MG63 (cell line): ENCODE measurements at places on chromosomes 3 and 15.

DNA sequence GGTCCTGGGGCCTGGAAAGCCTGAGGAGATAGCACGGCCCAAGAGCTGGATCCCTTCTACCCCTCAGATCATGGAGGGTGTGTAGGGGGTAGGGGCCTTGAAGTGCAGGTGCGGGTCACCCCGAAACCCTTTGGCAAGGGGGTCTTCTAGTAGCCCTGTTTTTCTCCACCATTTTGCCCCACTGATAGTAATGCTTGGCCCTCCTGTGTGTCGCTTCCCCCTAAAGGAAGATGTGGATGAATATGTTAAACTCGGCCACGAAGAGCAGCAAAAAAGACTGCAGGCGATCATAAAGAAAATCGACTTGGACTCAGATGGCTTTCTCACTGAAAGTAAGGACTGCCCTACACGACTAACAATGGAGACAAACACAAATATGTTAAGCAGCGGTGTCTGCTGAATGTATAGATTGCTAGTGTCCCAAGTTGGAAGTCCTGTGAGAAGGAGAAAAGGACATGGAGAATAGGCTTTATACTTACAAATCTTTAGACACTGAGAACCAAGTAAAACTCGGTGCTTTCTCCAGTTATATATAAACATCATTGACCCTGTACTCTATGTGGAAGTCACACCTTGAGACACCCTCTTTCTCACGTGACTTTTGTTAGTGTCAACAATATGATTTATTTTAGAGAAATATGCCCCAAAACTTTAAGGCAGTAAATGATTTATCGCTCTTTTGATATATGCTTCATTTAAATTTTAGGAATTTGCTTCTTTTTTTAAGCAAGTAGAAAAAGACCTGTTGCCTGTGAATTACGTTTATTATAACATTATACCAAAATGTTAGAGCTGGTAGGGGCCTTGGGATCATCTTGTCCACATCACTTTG lies 802 bp downstream of the RCN2 start:
- no peak for DNase-seq

- peak; percentile 48 for DNase-seq
Measured at GRCh38 chr3:123085932-123086627, 19.3 kb downstream of the PDIA5 start.

DNA sequence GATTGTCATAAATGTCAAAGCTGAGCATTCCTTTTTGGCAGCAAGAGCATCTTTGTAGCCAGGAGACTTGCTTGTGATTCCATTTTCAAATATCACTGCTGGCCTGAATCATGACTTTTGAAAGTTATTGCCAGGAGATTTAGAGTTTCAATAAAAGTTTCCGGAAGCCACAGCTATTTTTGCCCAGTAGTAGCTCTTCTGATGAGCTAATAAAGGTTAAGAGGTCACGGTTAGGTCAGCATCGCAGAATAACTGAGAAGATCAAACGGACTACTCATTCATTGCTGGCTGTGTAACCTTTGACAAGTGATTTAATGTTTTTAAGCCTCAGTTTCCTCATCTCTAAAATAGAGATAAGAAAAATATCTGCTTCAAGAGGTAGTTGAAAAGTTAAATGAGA lies 105.1 kb upstream of the ETV5 start:
- DNase-seq = peak; percentile 43

DNA sequence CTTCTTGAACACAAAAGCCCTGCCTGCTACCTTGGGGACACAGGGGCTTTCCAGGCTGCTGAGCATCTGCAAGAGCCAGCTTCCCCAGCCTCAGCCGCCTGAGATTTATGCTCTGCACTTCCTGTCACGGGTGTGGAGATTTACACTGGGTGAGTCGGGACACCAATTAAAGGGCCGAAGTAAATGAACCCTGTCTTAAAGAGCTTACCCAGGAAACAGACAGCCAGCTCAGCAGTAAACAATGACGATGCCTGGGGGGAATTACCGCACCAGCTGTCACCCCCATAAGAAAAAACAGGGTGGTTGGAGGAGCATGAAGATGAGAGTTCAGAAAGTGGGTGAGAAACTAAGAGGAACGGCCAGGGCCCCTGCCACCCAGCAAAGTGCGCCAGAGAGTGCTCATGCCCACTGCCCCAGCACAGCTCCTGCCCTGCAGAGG lies 37.5 kb upstream of the IQSEC1 start:
- no peak for DNase-seq

DNA sequence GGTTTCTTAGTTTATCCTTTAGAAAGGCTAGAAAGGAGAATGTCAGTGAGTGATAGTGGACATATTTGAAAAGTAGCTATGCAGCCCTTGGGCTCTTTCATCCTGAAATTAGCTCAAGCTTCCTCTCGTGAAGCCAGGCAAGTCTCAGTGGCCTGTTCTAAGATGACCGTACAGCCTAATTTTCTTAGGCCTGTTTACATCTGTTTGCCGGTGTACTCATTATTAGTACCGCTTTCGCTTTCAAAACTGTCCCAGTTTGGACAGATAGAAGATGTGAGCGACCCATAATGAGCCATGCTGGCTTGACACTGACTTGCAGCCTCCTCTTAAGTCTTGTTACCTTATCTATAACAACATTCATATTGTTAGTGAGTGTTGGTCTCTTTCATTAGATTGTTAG lies 5.7 kb upstream of the ARL14 start:
- DNase-seq = no peak
